ENCODE measurements at places on chromosomes 3 and 15. TPM values are rescaled to one million over a fixed set of nuclear protein-coding genes. Genes with fewer than 3 reads are reported as not detected.

Gene HYAL2
- 27.5 TPM for total RNA-seq

Gene SLC24A5
- total RNA-seq, result not detected

Gene POPDC2
- 0.18 TPM for total RNA-seq

Gene MESP2
- 0.51 TPM for total RNA-seq

Gene CHRM5
- 0.01 TPM for total RNA-seq

Gene GOLGA6A
- 0.09 TPM for total RNA-seq

Gene LTK
- total RNA-seq, result not detected

Gene ACTR8
- total RNA-seq, result 17.3 TPM

Gene OR5K4
- not detected for total RNA-seq

Gene ROPN1
- total RNA-seq, result not detected

Gene DNAH12
- total RNA-seq, result 0.19 TPM

Gene ACAP2
- total RNA-seq, result 7.6 TPM

Gene ACTRT3
- total RNA-seq, result 2.8 TPM

Gene TCAIM
- 7.9 TPM for total RNA-seq

Gene THAP10
- 7.1 TPM for total RNA-seq

Gene GOLGA6L7
- total RNA-seq, result not detected

Gene ASB14
- total RNA-seq, result not detected

Gene IGSF11
- total RNA-seq, result 3.9 TPM

Gene SPPL2A
- total RNA-seq, result 98.4 TPM

Gene GUCA1C
- total RNA-seq, result not detected

Gene GOLGA6L10
- total RNA-seq, result 0.40 TPM

Gene ZNF662
- total RNA-seq, result not detected

Gene MUSTN1
- 0.52 TPM for total RNA-seq

Gene STAC
- total RNA-seq, result 2.6 TPM

Gene FGF7
- not detected for total RNA-seq

Gene TMCO5A
- total RNA-seq, result not detected

Gene CRYBG3
- 6.9 TPM for total RNA-seq

Gene DOCK3
- 0.50 TPM for total RNA-seq

Gene MBD4
- total RNA-seq, result 21.1 TPM

Gene POMGNT2
- total RNA-seq, result 8.6 TPM

Gene TRH
- total RNA-seq, result not detected

Gene STRIT1
- total RNA-seq, result not detected

Gene LRRC15
- 0.25 TPM for total RNA-seq

Gene PCBP4
- total RNA-seq, result 12.3 TPM

Gene ADIPOQ
- total RNA-seq, result not detected
